Skeletal muscle tissue (tissue), 5 donors: ENCODE measurements at places on chromosomes 4 and X. TPM values are rescaled to one million over a fixed set of nuclear protein-coding genes. Genes with fewer than 3 reads are reported as not detected.

Gene PNMA6F
- total RNA-seq, result not detected

Gene ZNF711
- 15.7 TPM for total RNA-seq

Gene TMPRSS11B
- total RNA-seq, result not detected

Gene CXCL13
- total RNA-seq, result 1.0 TPM

Gene ADH1A
- total RNA-seq, result 0.52 TPM

Gene IL13RA2
- total RNA-seq, result 1.0 TPM

Gene UVSSA
- 2.6 TPM for total RNA-seq

Gene DMRTC1
- total RNA-seq, result not detected

Gene TRO
- 52.2 TPM for total RNA-seq

Gene GUCY1A1
- 19.8 TPM for total RNA-seq

Gene DNAAF6
- not detected for total RNA-seq

Gene MAGEC3
- not detected for total RNA-seq

Gene CXCR3
- not detected for total RNA-seq

Gene DOK7
- total RNA-seq, result 9.9 TPM

Gene GABRG1
- total RNA-seq, result under 0.01 TPM

Gene GLOD5
- total RNA-seq, result not detected
